ENCODE measurements at places on chromosomes 6 and 20.

DNA sequence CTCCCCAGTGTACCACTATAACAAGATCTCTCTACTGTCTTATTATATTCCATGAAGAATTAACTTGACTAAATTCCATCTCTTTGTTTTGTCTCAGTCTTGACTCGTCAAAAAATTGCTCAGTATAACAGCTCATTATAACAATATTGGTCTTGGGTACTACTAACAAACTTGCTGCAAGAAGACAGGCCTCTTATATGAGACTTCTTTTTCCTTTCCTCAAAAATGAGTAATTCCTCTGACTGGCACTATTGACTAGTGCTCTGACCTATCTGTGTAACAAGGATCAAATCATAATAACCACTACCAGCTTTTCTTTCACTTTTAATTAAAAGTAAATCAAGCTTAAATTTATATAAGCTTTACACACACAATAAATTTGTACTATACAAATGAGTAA is 91.3 kb upstream of the THEMIS start:
- DNase-seq = no peak

GRCh38 chr6:53831936-53832660 is 37.3 kb downstream of the LRRC1 start:
- DNase-seq = no peak

DNA sequence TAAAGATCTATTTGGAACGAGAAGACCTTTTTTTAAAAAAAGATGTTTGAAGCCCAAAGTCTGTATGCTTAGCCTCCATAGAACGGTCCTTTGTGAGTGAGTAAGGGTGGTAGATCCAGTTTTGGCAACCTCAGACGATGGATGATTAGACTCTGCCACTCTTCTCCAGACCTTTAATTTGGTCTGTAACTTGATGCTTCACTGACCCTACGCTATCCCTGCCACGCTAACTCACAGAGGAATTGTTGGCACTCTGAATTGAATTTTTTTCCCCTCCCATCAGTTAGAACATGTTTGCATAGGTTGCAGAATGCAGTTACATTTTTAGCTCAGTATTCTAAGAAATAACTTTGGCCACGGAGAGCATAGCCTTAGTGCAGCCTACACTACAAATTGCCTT is 15.8 kb upstream of the DEK start:
- DNase-seq = no peak

- DNase-seq = no peak
Measured at GRCh38 chr20:12860619-12861247, 148.0 kb upstream of the SPTLC3 start.

GRCh38 chr6:107853230-107853629 is 29.1 kb upstream of the SCML4 start:
- DNase-seq = no peak

- no peak for DNase-seq
Measured at GRCh38 chr6:69825904-69826303, 29.1 kb upstream of the LMBRD1 start.

DNA sequence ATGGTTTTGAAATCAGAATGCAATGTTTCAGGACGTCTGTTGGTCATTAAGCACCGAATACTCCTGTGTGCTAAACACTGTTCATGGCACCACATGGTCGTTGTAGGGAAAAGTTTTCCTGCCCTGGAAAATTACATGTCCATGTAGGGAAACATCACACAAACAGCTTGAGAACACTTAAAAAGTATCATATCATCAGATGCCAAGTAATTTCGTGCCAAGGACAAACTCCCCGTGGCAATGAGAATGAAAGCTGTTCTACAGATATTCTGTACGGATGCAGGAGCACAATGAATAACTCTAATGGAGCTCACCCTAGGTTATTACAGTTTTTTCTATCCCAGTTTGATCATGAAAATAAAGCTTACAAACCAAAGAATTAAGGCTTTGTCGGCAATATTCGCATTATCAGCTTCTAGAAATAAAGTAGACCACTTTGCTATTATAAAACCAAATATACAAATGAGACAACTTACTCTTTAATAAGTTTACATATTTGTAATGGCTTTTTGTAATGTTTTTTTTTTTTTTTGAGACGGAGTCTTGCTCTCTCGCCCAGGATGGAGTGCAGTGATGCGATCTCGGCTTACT is 4.6 kb upstream of the DST start:
- no peak for DNase-seq

- DNase-seq = no peak
Measured at GRCh38 chr6:30972816-30973215, 10.7 kb upstream of the MUC21 start.

GRCh38 chr20:49701241-49701790 is 12.4 kb downstream of the B4GALT5 start:
- no peak for DNase-seq

- DNase-seq = no peak
Measured at GRCh38 chr20:44738813-44739477, 6.7 kb upstream of the KCNK15 start.

GRCh38 chr6:56637640-56638039 is 5.0 kb downstream of the DST start:
- DNase-seq = peak; percentile 37

- no peak for DNase-seq
Measured at GRCh38 chr6:43235841-43236240, 6.6 kb upstream of the DNPH1 start.

DNA sequence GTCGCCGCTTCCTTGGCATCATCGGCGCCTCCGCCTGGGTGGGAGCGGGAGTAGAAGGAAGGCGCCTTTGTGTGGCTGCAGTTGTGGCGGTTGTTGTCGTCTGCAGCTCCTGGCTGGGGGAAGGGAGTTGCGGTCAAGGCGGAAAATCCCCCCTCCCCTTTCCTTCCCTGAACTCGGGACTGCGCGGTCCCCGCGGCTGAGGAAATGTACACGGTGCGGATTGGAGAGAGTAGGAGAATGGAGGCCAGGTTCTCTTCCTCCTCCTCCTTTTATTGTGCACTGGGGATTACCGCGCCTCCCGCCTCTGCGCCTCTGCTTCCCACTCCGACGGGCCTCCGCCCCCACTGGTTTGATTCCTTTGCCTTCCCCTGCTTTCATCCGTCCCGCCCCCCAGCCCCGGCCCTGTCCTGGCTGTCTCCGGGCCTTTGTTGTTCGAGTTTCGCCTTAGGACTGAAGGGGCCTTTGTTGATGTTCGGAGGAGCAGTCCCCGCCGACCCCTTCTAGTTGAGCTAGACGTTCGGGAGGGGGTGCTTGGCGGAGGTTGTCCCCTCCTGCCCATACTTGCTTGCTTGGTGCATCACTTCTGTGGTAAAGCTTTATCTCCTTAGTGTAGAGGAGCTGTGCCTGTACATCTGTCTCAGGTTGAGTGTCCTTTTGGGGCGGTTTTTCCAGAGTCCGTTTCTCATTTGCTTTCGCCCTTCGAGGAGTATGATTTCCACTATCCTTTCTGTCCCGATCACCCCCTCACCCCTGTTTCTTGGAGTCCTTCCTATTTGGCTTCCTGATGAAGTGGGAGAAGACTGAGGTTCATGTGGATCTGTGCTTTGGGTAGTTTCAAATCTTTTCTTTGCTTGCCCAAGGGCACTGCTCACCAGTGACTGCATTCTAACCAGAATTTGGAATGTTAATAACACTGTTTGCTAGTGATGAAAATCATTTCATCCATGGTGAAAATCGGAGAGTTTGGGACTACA is 764 bp downstream of the ZNF292 start:
- DNase-seq = no peak

- DNase-seq = no peak
Measured at GRCh38 chr20:37781626-37782025, 87.8 kb downstream of the CTNNBL1 start.

DNA sequence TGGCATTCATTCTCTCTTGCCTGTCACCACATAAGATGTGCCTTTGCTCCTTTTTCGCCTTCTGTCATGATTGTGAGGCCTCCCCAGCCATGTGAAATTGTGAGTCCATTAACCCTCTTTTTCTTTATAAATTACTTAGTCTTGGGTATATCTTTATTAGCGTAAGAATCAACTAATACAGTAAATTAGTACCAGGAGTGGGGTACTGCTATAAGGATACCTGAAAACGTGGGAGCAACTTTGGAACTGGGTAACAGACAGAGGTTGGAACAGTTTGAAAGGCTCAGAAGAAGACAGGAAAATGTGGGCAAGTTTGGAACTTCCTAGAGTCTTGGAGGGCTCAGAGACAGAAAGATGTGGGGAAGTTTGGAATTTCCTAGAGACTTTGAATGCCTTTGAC is 46.6 kb downstream of the RNF182 start:
- no peak for DNase-seq

GRCh38 chr6:150176152-150176551 is 33.3 kb downstream of the PPP1R14C start:
- no peak for DNase-seq

- no peak for DNase-seq
Measured at GRCh38 chr6:85008296-85009009, 244.1 kb upstream of the TBX18 start.

DNA sequence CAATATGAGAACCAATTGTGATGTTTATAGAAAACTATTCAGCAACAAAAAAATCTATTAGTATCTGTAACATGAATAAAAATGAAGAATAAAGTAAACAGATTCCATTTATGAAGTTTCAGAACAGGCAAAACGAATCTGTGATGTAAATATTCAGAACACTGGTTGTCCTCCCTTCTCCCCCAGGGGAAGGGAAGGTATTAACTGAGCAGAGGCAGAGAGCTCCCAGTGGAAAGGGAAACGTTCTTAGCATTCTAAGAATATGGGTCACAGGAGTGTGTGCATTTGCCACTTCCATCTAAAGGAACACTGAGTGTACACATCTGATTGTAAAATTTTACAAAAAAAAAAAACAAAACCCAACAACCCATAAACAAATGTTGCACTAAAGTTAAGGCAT is 23.1 kb downstream of the SPAG4 start:
- DNase-seq = no peak

GRCh38 chr20:48841875-48842529 is 14.2 kb upstream of the PREX1 start:
- DNase-seq = no peak

DNA sequence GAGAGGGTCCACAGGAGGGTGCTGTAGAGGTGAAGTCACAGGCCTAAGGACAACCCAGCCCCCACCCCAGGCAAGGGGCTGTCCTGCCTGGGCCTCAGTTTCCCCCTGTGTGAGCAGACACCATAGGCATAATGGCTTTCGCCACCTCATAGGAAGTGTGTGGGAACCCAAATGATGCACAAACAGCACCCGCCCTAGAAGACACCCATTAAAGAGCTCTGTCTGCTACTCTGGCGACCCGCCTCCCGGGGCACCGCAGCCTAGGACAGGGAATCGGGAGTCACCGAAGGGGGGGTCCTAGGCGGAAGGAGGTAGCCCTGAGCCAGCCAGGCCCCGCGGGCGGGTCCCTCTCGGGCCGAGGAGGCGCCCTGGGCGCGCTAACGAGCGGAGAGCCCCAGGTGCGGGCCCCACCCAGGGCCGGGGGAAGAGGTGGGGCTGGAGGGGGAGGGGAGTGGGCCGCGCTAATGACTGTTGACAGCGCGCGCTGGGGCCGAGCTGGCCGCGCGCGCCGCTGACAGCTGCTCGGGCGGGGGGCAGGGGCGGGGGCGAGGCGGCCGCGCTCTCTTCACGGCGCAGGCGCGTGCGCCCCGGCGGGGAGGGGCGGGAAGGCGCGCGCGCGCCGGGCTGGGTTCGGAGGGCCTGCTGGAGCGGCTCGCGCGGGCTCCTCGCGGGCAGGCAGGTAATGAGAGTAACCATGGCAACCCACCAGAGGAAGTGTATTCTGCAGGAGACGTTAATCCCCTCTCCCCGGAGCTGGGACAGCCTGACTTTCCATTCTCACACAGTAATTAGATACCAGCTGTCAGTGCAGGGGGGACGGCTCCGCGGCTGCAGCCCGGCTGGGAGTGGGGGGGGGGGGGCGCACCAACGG is 48.9 kb downstream of the NOL4L start:
- no peak for DNase-seq
